ENCODE measurements at places on chromosomes 12 and 14.

GRCh38 chr12:105382771-105383622, 52.5 kb downstream of the C12orf75 start:
- DNase-seq, result no peak

- DNase-seq, result peak; percentile 61
Observed at GRCh38 chr14:101961011-101961721, 3.2 kb upstream of the DYNC1H1 start.

DNA sequence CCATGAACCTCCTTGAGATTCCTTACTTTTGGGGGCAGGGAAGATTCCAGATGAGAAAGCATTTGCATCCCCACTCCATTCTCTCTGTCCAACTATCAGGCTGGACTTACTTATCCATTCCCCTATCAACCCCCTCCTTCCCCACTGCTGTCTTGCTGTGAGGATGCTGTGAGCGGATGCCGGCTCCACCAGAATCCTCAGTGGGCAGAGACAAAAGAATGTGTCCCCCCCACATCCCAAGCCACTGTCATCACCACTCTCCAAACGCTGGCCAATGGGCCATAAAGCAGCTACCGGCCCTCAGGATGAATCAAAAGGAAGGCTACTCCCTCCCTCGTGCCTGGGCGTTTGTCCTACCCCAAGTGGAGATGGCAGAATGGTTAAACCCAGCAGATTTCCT, 173.0 kb upstream of the NTF3 start:
- no peak for DNase-seq

DNA sequence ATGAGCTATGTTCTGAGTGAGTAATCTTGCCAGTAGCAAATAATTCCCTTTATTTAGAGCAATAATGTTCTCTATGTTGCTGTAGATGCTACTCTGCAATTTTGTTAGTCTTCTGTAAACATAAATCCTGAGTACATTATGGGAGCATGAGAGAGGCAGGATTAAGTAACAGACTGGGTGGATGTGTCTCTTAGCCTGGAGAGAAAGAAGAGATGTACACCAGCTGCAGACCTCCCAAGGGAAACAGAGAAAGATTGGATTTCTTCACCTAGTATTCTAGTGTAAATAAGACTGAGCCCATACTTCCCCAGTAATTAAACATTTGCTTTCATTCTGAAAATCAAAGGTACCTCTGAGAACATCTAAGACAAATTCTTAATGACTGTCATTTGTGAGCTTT, 564.0 kb downstream of the TRHDE start:
- no peak for DNase-seq

GRCh38 chr14:91252871-91253794, 8.6 kb upstream of the GPR68 start:
- no peak for DNase-seq

DNA sequence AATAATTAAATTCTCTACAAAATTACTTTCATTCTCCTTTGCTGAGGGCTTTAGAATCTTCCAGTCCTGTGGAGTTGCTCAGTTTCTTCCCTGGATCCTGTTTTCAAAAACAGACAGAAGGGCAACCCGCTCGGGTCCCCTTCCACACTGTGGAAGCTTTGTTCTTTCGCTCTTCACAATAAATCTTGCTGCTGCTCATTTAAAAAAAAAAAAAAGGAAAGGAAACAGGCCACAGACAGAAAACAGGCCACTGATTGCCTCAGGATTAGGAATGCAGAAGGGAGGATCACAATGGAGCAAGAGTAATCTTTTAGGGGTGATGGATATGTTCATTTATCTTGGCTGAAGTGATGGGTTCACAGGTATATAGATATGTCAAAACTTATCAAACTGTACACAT, 29.5 kb upstream of the HIGD1C start:
- DNase-seq, result no peak

DNA sequence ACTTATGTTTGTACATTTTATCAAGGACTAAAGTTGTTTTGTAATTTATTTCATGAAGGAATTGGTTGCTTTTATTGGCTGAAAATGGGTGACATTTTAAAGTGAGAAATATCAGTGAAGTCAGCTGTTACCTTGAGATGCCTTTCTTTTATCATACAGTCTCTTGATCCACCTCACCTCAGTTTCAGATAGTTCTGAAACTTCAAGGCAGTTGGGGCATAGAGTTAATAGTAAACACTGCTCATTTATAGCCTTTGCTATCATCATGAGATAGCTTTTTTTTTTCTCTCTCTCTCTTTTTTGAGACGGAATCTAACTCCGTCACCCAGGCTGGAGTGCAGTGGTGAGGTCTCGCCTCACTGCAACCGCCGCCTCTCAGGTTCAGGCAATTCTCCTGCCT, 76.7 kb downstream of the MON2 start:
- no peak for DNase-seq

DNA sequence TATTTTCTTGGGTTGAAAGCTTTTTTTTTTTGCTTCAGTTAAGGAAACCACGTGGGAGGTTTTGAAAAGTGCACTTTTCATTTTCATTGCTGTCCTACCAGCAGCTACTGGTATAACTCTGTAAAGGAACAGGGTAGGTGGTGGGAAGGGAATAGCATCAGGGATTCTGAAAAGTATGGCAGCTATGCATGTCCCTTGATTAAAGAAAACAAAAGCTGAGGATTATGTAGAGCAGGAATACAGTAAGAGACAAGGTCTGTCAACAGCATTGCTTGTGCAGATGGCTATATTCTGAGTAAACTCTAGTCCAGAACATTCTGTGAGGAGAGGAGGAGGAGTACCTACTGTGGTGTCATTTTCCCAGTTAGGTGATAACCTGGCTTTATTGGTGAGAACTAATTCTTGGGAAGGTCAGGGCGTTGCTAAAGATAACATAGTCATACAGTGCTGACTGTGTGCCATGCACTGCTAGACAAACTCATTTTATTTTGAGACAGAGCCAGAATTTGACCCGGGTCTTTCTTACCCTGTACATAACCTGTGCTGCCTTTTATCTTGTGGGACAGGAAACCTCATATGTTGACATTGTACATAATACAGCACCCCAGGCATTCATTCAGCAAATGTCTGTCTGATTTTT, 80.3 kb upstream of the TRAF3 start:
- DNase-seq, result no peak

- DNase-seq, result no peak
Observed at GRCh38 chr12:45666396-45666795, 63.1 kb upstream of the ARID2 start.

- DNase-seq, result no peak
Observed at GRCh38 chr12:13950502-13950901, 30.9 kb downstream of the GRIN2B start.

DNA sequence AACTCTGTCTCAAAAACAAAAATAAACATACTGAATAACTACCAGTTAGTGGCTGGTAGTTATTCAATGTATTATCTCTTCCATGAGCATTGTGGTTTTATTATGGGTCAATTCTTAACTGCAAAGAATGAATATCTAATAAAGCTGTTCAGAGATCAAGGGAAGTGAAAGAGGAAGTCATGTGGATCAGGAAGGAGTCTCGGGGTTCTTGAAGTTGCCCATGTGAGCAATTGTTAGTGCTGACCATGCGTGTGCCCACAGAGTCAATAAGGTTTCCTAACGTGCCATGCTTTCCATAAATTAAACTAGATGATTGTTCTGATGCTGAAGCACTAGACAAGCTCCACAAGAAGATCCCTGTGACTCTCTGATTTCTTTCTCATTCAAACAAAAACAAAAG, 136.5 kb upstream of the CPSF6 start:
- DNase-seq, result no peak
